ENCODE measurements at places on chromosomes 16 and 17. TPM values are rescaled to one million over a fixed set of nuclear protein-coding genes. Genes with fewer than 3 reads are reported as not detected.

Gene KRTAP2-2
- not detected for polyA plus RNA-seq

Gene LLGL2
- 29.3 TPM for polyA plus RNA-seq

Gene BRIP1
- polyA plus RNA-seq: 12.4 TPM

Gene ENKD1
- polyA plus RNA-seq: 18.4 TPM

DNA sequence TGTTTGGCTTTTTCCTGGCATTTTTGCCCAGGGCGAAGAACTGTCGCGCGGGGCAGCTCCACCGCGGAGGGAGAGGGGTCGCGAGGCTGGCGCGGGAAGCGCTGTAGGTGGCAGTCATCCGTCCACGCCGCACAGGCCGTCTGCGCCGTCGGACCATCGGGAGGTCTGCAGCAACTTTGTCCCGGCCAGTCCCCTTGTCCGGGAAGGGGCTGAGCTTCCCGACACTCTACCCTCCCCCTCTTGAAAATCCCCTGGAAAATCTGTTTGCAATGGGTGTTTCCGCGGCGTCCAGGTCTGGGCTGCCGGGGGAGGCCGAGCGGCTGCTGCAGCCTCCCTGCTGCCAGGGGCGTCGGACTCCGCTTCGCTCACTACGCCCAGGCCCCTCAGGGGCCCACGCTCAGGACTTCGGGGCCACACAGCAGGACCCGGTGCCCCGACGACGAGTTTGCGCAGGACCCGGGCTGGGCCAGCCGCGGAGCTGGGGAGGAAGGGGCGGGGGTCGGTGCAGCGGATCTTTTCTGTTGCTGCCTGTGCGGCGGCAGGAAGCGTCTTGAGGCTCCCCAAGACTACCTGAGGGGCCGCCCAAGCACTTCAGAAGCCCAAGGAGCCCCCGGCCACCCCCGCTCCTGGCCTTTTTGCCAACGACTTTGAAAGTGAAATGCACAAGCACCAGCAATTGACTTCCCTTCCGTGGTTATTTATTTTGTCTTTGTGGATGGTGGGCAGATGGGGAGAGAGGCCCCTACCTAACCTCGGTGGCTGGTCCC, 2.3 kb upstream of the CBX4 start:
- no peak for DNase-seq

GRCh38 chr17:29726715-29727252, 104.1 kb upstream of the CORO6 start:
- no peak for DNase-seq

DNA sequence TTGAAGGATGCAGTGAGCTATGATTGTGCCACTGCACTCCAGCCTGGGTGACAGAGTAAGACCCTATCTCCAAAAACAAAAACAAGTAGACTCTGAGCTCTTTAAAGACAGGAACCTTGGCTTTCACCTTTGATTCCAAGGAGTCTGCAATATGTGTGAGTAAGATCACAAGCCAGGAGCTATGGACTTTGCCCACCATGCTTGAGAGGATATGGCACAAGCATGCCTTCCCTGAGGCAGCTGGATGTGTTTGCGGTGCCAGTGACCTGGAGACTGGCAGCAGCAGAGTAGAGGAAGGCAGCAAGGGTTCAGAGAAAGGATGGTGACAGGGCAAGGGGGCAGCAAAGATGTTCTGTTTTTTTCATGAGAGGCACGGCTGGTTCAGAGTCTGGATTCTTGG, 14.5 kb upstream of the PRKCA start:
- no peak for DNase-seq

DNA sequence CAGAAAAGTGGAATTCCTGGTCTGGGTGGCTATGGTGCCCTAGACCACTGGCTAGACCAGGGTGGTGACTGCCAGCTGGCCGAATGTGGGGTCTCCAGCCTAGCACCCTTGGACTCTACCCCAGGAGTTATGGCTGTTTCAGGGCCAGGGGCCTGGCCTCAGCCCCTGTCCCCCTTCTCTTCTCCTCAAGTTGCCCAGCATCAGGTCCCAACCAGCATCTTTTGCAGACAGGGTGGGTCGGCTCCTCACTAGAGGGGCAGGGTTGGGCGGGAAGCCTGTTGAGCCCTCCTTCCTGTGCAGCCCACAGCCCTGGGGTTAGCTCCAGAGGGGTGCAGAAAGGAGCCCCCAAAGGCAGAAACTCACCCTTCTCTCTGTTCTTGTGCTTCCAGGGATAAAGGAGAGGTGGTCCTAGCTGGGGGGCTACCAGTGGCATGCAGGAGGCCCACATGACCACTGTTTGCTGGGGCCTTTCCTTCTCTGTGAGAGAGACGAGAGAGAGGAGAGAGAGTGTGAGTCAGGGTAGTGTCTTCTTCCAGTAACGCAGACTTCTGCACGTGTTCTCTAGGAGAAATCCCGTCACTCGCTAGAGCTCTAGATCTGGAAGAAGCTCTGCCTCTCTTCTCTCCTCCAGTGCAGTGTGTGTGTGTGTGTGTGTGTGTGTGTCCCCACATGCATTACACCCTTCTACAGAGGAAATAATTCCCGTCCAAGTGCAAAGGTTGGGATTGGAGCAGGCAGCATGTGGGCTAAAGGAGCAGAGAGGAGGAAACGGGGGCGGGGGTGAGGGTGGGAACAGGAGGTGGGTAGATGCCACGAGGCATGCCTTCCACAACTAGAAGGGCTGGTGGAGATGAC, 209.4 kb downstream of the SEC14L1 start:
- DNase-seq: no peak

GRCh38 chr17:34741967-34742366, 162.6 kb downstream of the TMEM132E start:
- no peak for DNase-seq

DNA sequence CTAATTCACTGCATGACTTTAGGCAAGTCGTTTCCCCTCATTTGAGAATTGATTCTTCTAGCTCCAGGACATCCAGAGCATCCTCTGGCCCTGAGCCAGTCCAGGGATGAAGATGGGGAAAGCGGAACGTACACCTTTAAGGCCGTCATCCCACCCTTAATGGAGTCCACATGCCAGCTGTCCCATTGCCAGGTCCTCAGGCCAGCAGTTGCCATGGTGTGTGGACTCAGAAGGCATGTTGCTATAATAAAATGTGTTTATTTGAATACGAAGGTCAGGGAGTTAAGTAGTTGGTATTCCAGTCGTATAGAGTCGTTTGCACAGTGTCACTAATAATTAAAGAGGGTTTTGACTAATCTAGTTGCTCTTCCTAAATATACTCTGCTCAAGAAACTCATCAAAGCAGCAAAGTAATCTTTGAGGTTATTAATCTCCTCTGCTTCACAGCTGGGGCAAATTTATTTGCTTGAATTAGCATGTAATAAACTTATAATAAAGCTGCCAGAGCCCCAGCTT, 30.4 kb downstream of the CCDC182 start:
- no peak for DNase-seq

- DNase-seq: no peak
Measured at GRCh38 chr16:22633280-22633679, 122.6 kb downstream of the NPIPB5 start.

- no peak for DNase-seq
Measured at GRCh38 chr17:28954886-28955285, 3.6 kb upstream of the PHF12 start.

GRCh38 chr16:2719328-2720063, 528 bp downstream of the PRSS27 start:
- no peak for DNase-seq

- DNase-seq: no peak
Measured at GRCh38 chr17:49977463-49978389, 8.7 kb downstream of the DLX4 start.

DNA sequence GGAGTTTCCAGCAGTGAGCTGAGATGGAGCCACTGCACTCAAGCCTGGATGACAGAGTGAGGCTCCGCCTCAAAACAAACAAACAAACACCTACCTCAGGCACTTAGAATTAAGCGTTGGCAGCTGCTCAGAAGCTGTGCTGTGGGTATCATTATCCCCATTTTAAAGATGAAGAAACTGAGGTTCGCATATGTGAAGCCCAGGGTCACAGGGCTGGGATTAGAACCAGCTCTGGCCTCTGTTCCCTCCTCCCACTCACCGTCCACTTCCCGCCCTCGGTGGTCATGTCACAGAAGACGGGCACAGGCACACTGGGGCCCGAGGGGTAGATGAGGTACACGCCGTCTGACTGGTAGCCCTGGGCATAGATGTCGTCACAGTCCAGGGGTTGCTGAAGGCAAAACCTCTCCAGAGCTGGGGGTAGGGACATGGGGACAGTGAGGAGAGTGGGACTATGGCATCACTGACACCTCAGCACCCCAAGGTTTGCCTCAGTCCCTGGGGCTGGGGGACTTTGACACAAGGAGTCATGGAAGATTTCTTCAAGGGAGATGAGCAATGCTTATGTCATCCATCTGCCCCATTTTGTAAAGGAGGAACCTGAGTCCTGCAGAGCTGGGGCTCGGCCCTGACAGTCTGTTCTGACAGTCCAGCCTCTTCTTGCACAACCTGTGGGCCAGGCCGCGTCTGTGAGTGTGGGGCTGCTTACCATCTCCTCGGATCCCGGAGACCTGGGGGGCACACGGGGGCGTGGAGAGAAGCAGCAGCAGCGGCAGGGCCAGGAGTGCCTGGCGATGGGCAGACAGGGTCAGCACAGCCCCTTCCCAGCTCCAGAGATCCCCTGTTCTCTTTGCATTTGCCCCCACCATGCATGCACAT, 700 bp downstream of the MFAP4 start:
- DNase-seq: no peak

DNA sequence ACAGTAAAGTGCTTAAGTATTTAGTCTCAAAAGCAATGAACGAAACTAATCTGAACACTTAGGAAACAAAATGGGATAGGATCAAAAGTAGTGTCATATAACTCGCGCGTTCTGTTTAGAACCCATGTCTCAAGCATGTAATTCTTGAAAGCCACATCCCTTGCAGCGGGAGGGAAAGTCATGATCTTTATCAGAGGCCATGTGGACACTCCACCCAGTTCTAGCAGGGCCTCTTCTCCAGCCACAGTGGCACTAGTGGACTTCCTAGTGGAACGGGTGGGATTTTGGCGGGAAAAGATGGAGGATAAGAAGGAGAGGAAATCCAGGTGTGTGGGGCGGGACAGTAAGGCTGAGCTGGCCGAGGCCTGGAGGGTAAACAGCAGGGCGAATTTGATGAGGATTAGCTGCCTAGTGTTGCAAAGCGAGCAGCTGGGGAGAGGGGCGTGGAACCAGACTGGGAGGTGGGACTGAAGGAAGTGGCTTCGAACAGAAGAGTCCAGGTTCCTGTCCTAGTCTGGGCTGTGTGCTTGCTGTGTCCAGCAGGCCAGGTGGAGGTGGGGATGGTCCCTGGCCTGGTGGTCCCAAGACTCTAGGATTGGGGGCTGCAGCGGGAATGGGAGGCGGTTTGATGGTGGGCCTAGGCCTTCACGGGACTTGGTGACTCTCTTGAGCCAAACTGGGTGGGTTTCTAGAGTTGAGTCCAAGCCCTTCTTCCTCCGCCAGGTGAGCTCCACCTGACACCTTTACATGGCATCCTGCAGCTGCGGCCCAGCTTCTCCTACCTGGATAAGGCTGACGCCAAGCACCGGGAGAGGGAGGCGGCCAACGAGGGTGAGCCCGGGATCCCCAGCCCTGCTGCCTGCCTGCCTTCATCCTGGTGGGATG, 15.9 kb downstream of the POLR3E start:
- no peak for DNase-seq

DNA sequence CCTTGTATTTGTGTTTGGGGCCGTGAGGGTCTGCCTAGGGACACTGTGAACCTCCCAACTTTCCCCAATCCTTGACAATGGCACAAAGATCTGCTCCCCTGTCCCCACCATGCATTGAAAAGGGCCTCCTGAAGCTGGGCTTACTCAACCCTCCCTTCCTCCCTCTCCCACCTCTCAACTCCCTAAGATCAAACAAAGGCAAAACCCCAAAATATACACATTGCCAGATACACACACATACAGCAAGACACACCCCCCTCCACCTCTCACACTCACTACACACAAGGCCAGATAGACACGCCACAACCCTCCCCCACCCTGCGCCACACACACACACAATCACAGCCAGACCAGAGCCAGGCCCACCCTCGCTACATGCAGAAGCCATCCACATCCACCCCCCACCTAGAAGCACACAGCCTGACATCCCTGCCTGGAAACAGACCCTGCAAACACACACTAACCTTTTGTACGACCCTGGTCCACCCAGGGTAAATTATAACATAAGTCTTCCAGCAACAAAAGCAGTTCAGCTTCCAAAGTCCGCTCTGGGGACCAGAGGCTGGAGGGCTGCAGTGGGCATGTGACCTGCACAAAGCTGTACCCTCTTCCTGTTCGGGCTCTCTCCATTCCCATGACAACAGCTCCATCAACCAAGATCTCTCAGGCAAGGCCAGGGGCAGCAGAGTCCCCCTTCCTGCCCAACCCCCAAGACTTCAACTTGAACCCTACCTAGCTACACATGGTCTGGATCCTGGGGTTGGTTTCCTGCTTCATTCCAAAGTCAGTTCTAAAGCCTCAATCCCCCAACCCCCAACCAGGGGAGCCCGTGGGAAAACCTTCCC, 1.9 kb downstream of the PCGF2 start:
- DNase-seq: no peak

- DNase-seq: no peak
Measured at GRCh38 chr17:74960570-74961342, 11.8 kb downstream of the HID1 start.

GRCh38 chr16:77840673-77841501, 52.5 kb downstream of the VAT1L start:
- DNase-seq: peak; percentile 71

DNA sequence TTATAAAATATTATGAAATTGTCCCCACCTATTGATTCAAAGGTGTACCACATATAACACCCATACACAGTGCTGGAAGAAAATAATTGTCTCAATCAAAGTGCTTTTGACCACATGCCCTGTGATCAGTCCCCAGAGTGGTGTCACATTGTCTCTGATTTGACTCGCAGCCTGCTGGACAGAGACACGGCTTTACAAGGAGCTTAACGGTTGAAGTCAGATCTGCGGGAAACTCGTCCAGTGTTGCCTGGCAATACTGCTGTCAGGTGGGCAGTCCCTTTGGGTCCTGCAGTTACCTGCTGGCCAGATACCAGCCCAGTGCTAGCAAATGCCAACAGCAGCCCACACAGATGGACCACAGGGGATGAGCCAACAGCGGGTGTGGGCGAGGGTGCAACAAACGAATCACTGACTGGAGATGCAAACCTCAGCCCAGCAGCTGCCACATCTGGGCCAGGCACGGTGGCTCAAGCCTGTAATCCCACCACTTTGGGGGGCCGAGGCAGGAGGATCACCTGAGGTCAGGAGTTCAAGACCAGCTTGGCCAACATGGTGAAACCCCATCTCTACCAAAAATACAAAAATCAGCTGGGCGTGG, 26.2 kb upstream of the SSTR2 start:
- DNase-seq: no peak
